ENCODE measurements at places on chromosomes 3 and 15. TPM values are rescaled to one million over a fixed set of nuclear protein-coding genes. Genes with fewer than 3 reads are reported as not detected.

Gene ARHGAP11A
- 2.8 TPM for total RNA-seq

Gene GPR156
- total RNA-seq: 0.49 TPM

Gene NCKIPSD
- total RNA-seq: 26.4 TPM

DNA sequence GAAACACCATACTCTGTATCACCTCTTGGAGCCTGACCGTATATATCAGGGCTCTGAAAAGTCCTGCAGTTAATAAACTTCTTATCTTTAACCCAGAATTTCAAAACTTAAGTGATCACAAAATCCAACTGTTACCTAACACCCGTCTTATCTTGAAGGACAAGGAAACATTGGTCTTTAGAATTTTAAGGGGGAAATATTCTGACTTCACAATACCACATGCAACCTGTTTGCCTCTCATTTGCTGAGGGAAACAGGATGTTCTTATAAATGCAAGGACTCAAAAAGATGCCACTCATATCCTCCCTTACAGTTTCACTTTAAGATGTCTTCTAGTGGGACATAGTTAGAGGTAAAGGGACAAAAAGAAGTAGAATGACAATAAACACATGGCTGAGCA, 67.9 kb downstream of the CRTC3 start:
- H3K27me3 ChIP-seq: no peaks in the 10 kb centered on the region
- no peak for DNase-seq
- no peaks in the 10 kb centered on the region for H3K36me3 ChIP-seq
- no peak overlapping the region for H3K4me3 ChIP-seq
- H3K27ac ChIP-seq: peak overlapping the region; percentile 87

- no peaks in the 10 kb centered on the region for H3K36me3 ChIP-seq
- no peak overlapping the region for H3K4me3 ChIP-seq
- no peak overlapping the region for H3K27ac ChIP-seq
- DNase-seq: no peak
- no peaks in the 10 kb centered on the region for H3K4me1 ChIP-seq
Measured at GRCh38 chr3:23832523-23832922, 26.8 kb downstream of the UBE2E1 start.

DNA sequence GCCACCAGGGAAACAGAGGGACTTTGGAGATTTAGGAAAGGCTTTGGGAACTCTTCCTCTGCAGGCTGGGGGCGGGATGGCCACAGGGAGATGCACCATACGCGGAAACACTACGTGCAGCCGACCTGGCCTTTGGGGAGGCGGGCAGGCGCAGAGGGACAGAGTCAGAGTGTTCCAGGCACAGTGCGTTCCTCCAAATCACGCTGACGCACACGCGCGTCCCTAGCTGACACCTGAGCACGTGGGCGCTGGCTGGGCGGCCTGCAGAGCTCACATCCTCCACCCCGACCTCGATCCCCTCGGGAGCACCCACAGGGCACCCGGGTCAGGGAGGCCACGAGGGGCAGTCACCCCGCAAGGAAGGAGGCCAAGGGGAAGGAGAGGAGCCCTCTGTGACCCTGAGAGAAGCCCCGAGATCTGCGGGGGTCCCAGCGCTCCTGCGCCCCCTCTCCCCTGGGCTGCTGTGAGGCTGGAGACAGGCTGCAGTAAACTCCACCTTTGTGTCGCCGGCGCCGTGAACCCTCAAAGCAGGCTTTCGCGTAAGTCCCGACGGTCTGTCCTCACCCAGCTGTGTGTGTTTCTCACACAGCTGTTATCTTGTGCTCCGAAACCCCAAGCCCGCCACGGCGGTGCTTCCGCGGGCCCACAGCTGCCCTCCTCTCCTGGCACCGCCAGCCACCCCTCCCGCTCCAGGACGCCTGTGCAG, 196.3 kb downstream of the OCA2 start:
- no peak for DNase-seq
- H3K27ac ChIP-seq: no peak overlapping the region

GRCh38 chr15:39142500-39142899, 438.4 kb upstream of the THBS1 start:
- DNase-seq: no peak
- no peaks in the 10 kb centered on the region for H3K36me3 ChIP-seq
- H3K27ac ChIP-seq: no peak overlapping the region

Measured in aorta (tissue), 5 donors.